ENCODE measurements at places on chromosomes 7 and 10. TPM values are rescaled to one million over a fixed set of nuclear protein-coding genes. Genes with fewer than 3 reads are reported as not detected.

- DNase-seq = no peak
These were observed 186.7 kb downstream of the CHCHD3 start for GRCh38 chr7:132895231-132895630.

Gene PALD1
- 2.8 TPM for total RNA-seq

Gene SLC18A3
- total RNA-seq = not detected

- no peak for DNase-seq
These were observed 133.8 kb upstream of the MEOX2 start for GRCh38 chr7:15820319-15820718.

DNA sequence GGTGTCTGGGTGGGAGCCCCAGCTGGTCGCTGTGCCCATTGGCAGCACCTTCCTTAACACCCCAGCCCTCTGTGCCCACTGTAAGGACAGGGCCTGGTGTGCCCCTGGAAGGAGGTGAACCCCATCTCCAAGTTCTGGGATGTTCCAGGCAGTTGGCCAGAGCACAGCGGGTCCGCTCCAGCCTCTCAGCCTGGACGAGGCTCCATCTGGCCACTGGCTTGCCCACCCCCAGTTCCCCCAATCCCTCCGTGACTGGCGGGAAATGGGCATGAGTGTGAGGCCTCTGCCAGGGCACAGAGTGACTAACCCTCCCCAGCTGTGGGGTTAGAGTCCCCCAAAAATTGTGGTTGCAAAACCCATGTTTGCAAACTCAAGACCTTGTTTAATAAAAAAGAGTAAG is 15.6 kb downstream of the GRIFIN start:
- DNase-seq = no peak

DNA sequence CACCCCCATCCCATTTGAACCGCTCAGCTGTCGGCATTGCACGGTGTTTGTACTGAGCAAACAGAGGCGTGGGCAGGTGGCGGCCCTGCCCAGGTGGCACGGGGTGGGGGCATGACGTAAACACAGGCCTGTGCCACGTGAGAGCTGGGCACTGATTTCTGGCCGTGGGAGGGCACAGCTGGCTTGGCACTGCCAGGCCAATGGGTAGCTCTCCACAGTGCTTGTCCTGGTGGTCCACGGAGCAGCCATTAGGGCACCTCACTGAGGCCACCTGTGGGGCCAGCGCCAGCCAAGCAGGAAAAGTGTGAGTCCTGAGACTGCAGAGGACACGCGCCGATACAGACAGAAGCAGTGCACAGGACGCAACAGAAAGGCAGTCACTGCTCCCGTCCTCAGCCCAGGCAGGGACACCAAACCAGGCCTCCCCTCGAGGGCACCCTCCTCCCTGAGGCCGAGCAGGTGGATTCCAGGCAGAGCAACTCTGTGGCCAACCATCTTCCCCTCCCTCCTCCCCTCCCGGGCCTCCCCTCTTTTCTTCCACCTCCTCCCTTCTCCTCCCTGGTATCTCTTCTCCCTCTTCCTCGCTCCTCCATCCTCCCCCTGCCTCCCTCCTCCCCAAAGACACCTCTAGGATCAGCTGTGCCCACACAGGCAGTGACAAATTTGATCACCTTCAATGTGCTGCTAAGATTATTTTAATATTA is 258.7 kb downstream of the ELFN1 start:
- no peak for DNase-seq

DNA sequence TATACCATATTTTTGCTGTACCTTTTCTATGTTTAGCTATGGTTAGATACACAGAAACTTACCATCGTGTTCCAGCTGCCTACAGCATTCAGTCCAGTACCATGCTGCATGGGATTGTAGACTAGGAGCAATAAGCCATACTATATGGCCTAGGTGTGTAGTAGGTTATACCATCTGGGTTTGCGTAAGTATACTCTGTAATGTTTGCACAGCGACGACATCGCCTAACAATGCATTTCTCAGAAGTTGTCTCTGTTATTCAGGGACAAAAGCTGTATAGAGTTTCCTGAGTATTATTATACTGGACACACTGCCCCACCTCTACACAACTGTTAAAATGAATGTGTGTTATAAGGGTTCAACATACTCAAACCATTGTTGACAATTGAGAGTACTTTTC is 93.8 kb upstream of the MKI67 start:
- DNase-seq = no peak

Gene AMZ1
- total RNA-seq = not detected

- no peak for DNase-seq
These were observed 470.2 kb downstream of the SH2D4B start for GRCh38 chr10:81007872-81008271.

- no peak for DNase-seq
These were observed 179.4 kb downstream of the ARID5B start for GRCh38 chr10:62080905-62081304.

DNA sequence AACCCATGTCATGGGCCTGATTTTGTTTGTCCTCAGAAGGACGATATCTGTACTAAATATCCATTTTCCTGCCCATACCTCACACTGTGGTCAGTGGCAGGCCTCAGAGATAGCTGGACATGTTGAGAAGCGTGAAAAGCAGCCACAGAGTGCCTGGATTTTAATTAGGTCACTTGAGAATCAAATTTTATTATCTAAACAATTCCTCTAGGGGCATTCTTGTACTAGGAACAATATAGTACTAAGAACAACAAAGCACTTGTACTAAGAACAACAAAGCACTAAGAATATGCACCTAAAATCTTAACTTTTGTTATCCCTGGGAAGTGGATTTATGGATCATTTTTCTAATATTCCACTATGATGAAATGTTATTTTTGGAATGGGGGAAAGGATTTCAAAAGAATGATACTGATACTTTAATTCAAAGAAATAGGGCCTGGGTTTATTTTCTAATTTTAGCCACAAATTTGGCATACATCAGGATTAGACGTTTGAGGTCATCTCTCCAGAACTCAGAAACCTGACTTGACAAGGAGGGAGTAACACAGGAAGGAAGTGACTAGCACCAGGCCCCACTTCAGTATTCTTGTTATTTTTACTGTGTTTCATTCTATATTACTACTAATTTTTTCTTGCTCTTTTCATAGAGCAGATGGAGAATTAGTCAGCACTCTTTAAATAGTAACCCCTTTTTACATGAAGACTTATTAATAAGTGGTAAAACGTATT is 112.2 kb downstream of the EXOC4 start:
- DNase-seq = no peak

- DNase-seq = peak; percentile 65
These were observed 183.5 kb upstream of the INHBA start for GRCh38 chr7:41886262-41886900.

Gene MTERF1
- 7.1 TPM for total RNA-seq

GRCh38 chr7:3753868-3754267 is 452.8 kb downstream of the SDK1 start:
- no peak for DNase-seq

Gene CPED1
- total RNA-seq = 39.2 TPM

GRCh38 chr7:130947792-130948580 is 214.0 kb upstream of the KLF14 start:
- DNase-seq = no peak

Gene AKR1D1
- total RNA-seq = not detected

- DNase-seq = no peak
These were observed 75.6 kb downstream of the CCDC6 start for GRCh38 chr10:59830601-59831259.

DNA sequence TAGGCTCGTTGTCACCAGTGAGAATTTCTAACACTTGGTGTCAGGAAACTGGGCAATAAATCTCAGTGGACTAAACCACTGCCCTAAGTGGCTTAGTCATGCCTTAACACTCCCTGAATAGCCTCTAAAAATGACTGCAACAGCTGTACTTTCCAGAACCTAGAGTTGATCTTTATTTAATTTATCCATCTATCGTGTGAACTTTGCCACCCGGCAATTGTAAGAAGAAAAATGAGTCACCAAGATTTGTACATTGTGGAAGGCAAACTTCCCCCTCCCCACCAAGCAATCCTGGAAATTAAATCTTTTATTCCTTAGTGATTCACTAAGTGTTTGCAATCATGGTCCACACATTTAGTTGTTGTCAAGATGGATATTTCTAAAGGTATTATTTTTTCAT is 47.1 kb downstream of the NXPH1 start:
- no peak for DNase-seq

DNA sequence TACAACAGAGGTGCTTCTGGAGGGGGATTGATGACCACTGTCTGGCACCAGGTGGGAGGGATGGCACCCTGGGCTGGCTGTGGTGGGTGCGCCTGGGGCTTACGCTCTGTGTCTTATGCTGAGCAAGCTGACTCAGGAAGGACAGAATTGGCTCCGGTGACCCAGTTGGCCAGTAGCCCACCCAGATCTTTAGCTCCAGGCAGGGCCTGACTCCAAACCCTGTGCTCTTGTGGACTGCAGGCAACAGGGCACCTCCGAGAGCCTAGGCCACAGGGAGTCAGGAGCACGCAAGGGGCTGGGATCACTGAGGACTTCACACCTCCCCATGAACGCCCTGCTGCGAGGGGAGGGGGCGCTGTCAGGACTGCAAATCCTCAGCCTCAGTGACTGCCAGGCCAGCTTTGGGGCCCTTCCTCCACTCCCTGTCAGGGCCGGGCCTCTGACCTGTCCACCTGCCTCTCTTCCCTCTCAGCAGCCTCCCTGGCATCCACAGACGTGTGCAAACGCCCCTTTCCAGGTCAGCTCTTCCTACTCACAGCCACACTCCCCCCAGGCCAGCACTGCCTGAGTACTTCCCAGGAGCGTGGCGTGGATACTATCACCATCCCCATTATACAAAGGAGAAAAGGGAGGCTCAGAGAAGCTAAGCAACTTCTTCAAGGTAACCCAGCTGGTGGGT is 118.7 kb downstream of the SLIT1 start:
- DNase-seq = peak; percentile 83

DNA sequence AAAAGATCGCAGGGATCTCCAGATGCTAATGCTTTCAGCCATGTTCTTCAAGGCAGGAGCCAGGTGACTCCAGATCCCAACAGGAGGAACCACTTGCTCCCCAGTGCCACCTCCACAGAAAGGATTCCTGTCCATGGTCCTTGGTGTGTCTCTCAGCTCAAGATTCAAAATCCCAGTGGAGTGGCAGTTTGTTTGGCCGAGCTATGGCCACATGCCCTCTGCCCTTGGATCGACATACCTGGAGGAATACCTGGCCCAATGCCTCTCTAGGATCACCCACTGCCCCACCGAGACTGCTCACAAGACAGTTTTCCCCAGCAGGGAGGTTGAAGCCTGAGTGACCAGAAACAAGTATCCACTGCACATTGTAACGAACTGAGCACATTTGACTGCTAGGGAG is 3.9 kb upstream of the GPRIN2 start:
- DNase-seq = no peak

- DNase-seq = no peak
These were observed 742.3 kb downstream of the TNS3 start for GRCh38 chr7:46839651-46840050.

GRCh38 chr7:25520017-25520416 is 291.7 kb upstream of the NPVF start:
- no peak for DNase-seq

GRCh38 chr7:81470724-81471379 is 299.0 kb downstream of the HGF start:
- DNase-seq = no peak

Gene HACD1
- 35.7 TPM for total RNA-seq

GRCh38 chr10:14062528-14063260 is 268.0 kb downstream of the FRMD4A start:
- DNase-seq = no peak

- peak; percentile 35 for DNase-seq
These were observed 22.6 kb upstream of the VDAC2 start for GRCh38 chr10:75187961-75188426.
